ENCODE measurements at places on chromosomes 5 and 9.

DNA sequence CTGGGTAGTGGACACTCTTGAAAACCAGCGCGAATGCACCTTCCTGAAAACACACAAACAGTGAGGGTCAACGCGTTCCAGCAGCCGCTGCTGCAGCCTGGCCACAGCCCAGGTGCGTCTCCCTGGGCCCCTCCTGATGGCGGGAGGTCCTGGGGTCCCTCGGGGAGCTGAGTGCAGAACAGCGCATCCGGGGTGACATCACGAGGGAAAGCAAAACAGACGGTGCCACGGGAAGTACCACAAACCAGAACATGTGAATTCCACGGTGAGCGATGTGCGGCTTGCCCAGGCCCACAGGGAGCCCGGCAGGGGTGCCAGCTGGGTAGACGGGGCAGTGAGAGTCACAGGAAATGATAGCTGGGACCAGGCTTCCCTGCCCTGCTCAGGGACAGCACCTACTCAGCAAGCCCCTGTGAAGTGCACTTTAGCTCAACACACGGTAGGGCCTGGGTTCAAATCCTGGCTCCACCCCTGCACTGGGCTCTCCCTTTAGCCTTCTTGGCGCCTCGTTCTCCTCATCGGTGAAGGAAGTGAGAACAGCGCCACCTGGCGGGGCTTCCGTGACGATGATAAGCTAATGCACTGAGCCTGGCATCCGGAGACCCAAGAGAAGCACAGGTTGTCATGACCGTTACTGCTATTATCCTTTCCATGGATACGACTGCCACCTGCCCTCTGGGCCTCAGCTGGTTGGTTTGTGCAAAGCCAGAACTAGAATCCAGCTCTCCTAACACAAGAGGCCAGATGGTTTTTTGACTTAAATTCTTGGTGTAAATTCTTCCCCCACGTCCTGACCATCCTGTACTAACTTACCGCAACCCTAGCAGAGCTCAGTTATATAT is 24.6 kb downstream of the GFPT2 start:
- DNase-seq = peak; percentile 62

DNA sequence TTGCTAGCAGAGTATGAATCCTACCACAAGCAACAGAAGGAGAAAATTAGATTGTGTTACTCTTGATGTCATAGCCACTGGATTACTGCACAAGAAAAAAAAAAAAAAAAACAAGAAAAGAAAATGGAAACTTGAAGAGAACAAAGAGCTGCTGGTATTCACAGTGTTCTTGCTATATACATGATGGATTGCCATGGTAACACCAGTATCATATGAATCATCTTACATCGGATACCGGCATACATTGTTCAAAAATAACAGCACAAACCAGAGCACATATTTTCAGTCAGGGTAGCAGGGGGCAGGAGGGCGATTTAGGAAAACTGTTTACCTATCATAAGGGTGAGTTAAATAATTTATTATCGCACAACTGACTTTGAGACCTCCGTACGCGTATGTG is 472.9 kb downstream of the PDE4D start:
- no peak for DNase-seq

DNA sequence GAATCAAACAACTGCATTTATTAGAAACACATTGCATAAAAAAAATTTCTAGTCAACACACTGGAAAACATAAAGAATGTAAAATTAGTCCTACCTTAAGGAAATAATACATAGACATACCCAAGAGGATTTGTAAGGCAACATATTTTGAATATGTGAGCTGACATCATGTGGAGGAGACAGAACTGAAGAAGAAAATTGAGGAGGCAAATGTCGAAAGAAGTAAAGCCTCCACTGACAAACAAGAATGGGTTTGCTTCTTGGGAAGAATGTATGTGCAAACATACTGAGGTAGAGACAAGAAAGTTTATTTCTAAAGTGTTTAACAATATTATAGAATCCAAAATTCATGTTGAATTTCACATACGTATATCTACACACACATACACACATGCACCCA is 363.0 kb upstream of the PDE4D start:
- DNase-seq = no peak

DNA sequence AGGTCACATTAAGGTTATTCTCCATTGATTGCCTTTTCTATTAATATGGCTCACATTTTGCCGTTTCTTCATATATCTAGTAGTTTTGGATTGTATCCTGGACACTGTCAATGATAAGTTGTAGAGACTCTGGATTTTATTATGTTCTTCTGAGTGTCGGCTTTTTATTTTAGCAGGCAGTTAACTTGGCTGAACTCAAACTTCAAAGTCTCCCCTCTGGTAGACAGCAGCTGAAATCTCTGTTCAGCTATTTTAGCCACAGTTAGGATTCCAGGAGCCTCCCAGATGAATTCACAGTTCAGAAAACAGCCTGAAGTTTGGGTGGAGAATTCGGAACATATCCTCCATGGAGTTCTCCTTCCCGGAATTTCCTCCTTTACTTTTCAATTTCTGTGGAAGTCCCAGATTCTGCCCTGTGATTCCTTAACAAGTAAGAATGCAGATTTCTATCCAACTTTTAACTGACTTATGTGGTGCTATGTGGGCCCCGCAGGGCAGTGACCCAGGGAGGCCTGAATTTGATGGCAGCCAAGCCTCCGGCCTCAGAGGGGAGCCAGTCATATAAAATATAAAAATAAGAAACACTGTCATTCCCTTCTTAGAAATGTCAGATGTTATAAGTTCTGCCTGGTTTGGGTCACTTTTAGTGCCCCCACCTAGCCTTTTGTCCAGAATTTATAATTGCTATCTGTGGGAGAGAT is 39.3 kb upstream of the MVB12B start:
- DNase-seq = no peak

GRCh38 chr9:128285033-128285784 is 9.1 kb downstream of the SWI5 start:
- no peak for DNase-seq

DNA sequence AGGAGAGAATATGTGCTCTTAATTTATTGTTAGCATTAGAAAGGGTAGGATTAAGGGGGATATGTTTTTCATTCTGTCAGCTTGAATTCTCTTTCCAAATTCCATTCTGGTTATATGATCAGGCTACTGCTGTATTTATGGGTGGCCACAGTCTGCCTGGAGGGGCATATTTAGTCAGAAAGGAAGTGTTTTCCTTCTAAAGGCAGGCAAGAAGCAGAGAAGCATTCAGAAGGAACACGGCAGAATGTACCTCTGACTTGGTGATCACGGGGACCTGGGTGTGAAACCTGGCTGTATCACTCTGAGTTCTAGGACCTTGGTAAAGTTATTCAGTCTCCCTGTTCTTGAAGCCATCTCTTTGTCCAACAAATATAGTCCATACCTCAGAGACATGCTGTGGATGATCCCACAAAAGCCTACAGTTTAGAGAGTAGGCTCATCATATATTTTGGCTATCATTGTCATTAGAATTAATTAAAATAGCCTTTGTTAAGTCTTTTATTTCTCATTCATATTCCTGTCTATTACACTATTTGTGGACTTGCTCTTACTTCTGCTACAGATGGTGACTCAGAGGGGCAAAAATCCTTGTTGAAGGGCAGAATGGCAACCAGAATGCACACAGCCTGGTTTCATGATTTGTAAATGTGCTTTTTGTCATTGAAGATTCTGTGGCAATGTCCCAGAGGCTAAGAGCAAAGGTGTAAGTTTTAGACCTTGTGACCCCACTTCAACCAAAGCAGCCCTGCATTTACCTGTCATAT is 2.7 kb downstream of the TNC start:
- DNase-seq = peak; percentile 78

- peak; percentile 17 for DNase-seq
These were observed 610 bp downstream of the PSIP1 start for GRCh38 chr9:15509931-15510788.

GRCh38 chr9:20407013-20407412 is 215.3 kb downstream of the MLLT3 start:
- DNase-seq = no peak

- peak; percentile 92 for DNase-seq
These were observed at the start of gene ZNF782 for GRCh38 chr9:96853781-96854650. ZNF782 (minus strand) TSS chr9:96854514; CDS start chr9:96851961, 2,553 bp downstream.

GRCh38 chr9:125397736-125398135 is 136.1 kb downstream of the GAPVD1 start:
- no peak for DNase-seq

DNA sequence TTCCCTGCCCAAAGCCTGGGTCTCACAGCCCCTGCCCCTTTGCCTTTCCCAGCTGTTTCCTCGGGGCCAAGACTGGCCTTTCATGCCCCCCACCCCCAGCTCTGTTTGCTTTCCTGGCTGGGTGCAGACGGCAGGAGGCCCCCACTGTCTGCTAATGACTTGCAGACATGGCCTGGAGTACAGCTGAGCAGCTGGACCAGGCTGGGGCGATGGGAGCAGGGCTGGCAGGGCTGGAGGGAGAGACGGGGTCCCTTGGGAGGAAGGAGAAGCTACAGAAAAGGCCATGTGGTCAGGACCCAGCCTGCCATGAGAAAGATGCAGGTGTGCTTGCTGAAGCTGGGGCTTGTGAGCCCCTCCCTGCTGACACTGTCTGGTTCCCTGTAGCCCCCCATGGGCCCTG is 28.3 kb upstream of the GFPT2 start:
- DNase-seq = no peak

GRCh38 chr9:108835831-108836230 is 20.0 kb downstream of the ACTL7B start:
- DNase-seq = peak; percentile 41

DNA sequence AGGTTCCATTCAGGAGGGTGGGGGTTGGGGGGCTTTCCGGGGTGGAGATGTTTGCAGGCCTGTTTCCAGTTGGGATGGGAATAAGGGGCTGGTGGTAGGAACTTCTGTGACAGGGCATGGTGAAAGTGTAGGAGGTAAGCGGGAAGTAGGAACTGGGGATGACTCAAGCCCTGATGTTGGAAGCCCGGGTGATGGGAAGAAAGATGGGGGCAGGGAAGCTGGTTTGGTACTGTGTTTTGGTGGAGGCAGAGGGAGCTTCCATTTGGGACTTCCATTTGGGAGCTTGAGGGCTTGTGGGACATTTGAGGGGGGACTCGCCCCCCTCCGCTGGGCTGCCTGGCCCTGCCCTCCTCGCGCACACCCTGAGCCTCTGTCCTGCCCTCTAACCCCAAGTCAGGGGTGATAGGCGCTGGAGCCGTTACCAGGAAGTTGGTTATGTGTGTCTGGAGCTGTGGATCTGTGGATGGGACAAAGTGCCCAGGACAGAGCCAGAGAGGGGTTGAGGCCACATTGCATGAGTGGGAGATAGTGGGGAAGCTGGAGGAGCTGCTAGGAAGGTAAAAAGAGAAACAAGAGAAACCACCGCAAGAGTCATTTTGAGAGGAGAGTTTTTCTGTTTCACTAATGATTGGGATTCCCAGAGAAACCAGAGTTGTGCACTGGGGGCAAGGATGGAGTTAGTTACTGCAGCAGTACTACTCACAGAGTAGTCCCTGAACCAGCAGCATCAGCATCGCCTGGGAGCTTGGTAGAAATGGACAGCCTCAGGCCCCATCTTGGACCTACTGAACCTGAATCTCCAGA is 6.6 kb downstream of the RGS14 start:
- DNase-seq = peak; percentile 26

GRCh38 chr5:60497706-60498500 is 202.1 kb downstream of the DEPDC1B start:
- DNase-seq = peak; percentile 69

- DNase-seq = peak; percentile 38
These were observed 59.9 kb downstream of the SUB1 start for GRCh38 chr5:32645246-32645645.

DNA sequence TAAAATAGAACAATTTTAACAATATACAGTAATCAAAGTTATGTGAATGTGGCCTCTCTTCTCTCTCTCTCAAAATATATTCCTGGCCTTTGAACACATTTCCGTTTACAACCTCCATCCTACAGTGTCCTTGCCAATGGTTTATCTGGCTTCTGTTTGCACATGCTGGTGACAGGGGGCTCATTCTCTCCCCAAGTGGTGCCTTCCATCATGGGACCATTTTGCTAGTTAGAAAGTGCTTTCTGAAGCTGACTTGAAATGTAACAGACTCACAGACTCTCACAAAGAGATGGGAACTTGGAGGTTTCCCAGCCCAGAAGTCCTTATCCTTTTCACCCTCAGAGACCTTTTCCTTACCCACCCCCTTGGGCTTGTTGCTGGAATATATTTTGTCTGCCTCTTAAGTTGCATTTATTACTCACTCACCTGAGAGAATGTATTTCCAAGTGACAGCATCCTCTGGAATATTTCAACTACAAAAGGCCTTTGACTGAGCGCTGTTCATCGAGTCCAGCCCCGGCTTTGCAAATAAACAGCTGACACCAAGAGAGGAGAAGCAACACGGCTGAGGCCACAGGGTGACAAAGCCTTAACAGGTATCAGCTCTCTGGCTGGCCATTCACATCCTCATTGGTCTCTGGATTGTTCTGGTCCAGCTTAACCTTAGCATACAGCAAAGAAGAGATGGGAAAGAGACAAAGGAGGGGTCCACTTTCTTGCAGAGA is 17.5 kb upstream of the ALDH1B1 start:
- no peak for DNase-seq

DNA sequence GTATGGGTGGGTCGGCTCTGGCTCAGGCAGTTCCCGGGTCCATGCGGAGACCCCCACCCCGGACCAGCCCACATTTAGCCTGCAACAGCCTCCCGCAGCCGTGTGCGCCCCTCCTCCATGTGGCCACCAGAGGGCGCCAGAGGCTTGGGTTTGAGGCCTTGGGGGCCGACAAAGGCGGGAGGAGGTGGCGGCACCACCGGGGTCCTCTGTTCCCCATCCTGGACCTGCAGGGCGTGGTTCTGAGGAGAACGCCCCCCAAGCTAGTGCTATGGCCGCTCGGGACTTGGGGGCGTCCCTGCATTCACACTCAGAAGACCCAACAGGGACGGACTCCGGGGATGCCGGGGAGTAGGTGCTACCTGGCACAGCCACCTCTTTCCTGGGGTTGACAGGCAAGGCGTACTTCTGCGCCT is 16.5 kb downstream of the ASS1 start:
- peak; percentile 36 for DNase-seq

DNA sequence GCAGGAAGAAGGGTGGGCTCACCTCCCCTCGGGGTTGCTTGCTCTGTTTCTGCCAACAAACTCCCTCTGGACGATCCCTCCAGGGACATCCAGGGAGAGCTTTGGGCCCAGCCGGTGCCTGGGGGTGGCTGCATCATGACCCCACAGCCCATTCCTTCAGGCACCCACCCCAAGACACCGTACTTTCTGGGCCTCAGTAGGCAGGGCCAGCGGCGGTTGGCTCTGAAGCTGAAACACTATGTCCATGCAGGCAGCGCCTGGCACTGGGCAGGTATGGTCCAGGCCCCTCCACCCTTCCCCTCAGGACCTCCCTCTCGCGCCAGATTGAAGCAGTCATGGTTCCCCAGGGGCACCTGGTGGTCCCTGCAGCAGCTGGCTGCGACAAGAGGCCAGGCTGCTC is 18.5 kb upstream of the SUSD3 start:
- no peak for DNase-seq

GRCh38 chr5:39650008-39650762 is 225.4 kb upstream of the DAB2 start:
- peak; percentile 15 for DNase-seq

DNA sequence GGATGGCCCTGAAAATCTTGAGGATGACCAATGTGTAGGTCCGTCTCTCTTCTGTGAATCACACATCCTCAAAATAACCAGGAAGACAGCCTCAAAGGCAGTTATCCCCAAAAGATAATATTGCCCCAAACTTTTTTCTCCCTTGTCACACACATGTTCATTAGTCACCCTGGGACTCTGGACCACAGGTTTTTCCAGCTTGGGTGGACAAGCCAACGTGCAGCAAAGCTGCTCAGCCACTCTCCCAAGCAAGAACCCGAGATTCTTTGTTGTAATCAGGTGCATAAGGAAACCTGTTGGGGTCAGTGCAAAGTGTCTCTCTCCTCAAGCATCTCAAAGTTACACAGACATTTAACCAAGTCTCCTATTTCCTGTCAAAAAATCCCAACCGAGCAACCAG is 196.6 kb downstream of the GNA14 start:
- DNase-seq = no peak

GRCh38 chr5:13252699-13253098 is 691.8 kb downstream of the DNAH5 start:
- DNase-seq = no peak

Data from fibroblast of skin of right quadriceps (primary cell).